ENCODE measurements at places on chromosomes 1 and 21. TPM values are rescaled to one million over a fixed set of nuclear protein-coding genes. Genes with fewer than 3 reads are reported as not detected.

The FMO4 gene
- 3.6 TPM for total RNA-seq

The GPR25 gene
- not detected for total RNA-seq

The CDC42 gene
- 270 TPM for total RNA-seq

The ARTN gene
- 0.39 TPM for total RNA-seq

The RPTN gene
- total RNA-seq: not detected

The PRDM16 gene
- total RNA-seq: 3.9 TPM

The ADAMTSL4 gene
- total RNA-seq: 76.4 TPM

The GJB5 gene
- total RNA-seq: not detected

The MROH9 gene
- total RNA-seq: not detected

The CD2 gene
- total RNA-seq: 2.3 TPM

The FCGR1A gene
- 9.3 TPM for total RNA-seq

The LCK gene
- total RNA-seq: 1.8 TPM

The VSIG8 gene
- not detected for total RNA-seq

The ASTN1 gene
- 0.32 TPM for total RNA-seq

The UAP1 gene
- total RNA-seq: 531 TPM

All from mesenteric fat pad (tissue), 1 donor.